Glomerular endothelial cell (primary cell): ENCODE measurements at places on chromosomes 13 and 19. TPM values are rescaled to one million over a fixed set of nuclear protein-coding genes. Genes with fewer than 3 reads are reported as not detected.

DNA sequence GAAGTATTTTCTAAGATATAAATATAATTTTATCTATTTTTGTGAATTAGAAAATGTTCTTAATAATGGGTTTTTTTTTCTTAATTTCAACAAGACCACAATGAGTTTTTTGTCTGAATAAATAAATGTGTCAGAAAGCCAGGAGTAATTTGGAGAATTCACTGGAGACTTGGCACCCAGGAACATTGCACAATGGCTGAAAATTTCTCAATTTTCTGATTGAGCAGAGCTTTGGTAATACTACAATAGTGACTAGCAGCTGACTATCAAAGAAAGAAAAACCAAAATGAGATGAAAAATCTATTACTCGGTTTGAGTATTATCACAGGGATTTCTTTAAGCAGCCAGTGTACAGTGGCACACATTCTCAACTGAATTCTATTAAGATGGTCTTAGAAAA, 394.4 kb upstream of the PCDH20 start:
- no peak for DNase-seq

SLC25A41 gene
- total RNA-seq, result 0.70 TPM in 1 of 2 replicates, not detected in the other

DNA sequence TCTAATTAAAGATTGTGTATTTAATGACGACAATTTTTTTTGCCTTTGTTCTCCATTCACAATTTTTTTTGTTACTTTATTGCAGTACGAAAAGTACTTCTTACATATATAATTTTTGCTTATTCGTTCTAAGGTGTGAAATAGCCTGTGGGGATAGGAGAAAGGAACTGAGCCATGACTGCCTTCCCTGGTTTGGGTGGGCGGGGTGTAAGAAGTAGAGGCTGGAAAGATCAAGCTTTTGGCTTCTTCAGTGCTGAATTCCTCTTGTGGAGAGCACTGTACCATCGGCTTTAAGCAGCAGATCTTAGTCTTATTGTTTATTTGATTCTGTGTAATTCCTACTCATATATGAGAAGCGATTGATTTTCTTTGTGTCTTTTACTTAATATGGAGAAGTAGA, 115.8 kb downstream of the NBEA start:
- DNase-seq, result no peak

GRCh38 chr13:80753866-80754265, 412.9 kb upstream of the SPRY2 start:
- DNase-seq, result no peak

DNA sequence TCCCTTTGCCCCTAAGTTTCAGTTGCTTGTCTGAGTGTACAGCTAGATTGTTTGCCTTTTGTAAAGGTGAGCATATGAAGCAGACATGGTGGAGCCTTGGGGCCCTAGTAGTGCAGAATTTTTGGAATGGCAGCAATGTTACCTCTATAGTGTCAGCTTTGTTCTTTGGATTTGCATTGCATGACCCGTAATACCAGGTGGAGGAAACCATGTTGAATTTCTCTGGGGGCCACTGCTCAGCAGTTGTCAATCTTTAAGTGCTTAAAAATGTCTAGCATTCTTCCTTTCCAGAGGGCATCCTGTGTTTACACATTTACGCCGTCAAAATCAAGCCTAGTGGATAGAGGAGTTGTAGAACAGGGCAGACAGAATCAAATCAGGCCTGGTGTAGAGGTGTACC, 303.3 kb downstream of the ATP8A2 start:
- DNase-seq, result no peak

GRCh38 chr13:113448885-113449692, 4.2 kb downstream of the ADPRHL1 start:
- DNase-seq, result no peak

GRCh38 chr13:99505814-99506269, 4.6 kb downstream of the TM9SF2 start:
- DNase-seq, result no peak

KLC3 gene
- not detected in 2 replicates for total RNA-seq

GRCh38 chr13:111228262-111229144, 91.9 kb upstream of the TEX29 start:
- DNase-seq, result no peak

ZNF625 gene
- 8.5 and 12.3 TPM in 2 replicates for total RNA-seq

DNA sequence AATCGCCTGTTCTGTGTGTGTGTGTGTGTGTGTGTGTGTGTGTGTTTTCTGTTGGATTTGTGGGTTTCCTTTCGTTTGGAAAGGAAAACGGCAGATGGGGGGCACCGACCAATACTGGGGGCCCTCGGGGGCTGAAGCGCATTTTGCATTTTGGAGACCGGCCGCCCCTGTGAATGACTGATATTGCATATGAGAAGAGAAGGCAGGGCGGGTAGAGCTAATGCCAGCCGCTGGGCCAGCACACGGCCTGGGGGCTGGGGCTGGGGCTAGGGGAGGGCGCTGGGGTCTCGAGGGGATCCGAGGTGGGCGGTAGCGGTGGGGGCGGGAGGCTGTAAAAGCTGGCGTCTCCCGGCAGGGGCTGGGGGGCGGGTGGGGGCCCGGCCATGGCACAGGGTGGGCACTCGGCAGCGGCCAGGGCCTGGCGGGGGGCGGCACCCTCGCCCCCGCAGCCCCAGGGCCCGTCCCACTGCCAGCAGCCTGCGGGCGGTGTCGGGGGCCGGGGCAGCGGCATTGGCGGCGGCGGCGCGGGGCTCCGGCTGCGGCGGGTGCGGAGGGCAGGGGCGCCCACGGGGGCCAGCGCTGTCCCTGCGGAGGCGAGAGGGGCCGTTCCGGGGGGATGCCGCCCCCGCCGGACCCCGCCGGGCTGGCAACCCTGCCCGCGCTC, 11.2 kb downstream of the ANO8 start:
- no peak for DNase-seq

NLRP4 gene
- total RNA-seq, result not detected in 2 replicates

DNA sequence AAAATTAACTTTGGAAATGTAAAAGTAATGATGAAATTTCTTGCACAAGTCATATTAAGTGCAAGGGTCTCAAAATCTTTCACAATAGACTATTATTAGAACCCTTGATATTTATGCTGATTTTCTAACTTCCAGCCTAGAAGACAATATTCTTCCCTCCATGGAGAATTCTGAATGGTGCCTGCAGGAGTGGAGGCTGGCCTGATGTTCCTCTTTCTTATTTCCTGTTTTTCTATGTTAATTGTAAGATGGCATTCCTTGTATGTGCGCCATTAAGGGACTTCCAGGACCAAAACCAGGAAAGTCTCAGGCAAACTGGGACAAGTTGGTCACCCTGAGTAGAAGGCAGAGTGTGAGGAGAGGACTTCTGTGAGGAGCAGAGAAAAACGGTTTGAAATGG, 294.9 kb downstream of the DLEU7 start:
- DNase-seq, result no peak

DNA sequence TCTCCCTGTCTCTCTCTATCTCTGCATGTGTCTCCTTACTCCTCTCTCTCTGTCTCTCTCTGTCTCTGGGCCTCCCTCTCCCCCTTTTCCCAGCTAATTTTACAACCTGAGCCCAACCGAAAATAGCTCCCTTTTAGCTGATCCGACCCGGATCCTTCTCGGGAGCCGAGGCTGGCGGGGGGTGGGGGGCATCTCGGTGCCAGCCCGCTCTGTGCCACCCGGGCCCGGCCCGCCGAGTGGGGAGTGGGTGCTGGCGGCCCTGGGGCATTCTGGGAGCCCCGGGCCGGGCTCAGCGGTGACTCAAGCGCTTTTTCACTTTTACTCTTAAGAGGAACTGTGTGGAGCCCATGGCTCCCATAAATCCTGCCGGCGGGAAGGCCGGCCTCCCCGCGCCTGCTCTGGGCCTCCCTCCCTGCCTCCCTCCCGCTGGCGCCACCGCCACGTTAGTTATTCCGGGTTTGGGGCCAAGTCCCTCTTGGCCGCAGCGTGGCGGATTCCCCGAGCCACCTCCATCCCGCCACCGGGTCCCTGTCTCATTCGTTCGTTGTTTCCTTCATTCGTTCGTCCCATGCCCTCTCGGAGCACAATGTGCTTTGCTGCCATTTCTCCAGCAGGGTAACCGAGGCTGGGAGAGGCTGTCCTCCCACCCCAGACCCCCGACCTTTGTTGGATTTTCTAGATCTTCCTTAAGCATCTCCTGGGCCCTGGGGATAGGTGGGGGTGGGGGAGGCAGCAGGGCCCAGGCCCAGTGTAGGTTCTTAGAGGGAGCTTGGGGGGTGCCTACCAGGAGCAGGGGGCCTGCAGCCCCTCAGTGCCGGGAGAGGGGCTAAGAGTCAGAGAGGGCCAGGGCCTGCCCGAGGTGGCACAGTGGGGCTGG, 3.2 kb downstream of the NFIC start:
- DNase-seq, result no peak

- no peak for DNase-seq
Observed at GRCh38 chr19:29299416-29300380, 86.7 kb upstream of the UQCRFS1 start.

DNA sequence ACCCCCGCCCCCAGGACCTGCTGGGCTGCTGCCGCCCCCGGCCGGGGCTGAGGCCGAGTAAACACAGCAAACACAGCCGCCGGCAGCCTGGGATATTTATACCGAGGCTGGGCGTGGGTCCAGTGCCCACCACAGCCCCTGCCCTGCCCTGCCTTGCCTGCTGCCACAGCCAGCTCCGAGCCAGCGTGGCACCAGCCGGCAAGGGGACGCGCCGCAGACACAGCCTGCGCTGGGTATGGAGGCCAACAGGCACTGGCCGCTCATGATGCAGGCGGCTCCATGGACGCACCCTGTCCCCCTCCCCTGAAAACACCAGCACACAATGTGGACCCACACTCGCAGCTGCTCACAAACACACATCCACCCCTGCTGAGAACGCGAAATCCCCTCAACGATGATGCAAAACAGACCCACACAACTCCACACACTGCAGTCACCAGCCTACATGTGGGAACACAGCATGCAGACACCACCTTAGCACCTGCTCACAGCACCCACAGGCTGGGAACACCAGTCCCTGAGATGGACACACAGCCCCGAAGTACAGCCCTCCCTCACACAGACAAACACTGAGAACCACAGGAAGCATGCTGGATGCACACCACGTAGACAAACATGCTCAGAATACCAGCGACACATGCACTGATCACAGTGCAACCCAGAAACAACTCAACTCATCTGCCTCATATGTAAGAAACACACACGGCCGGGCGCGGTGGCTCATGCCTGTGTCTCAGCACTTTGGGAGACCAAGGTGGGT, 16.2 kb downstream of the CCDC97 start:
- DNase-seq, result no peak

DNA sequence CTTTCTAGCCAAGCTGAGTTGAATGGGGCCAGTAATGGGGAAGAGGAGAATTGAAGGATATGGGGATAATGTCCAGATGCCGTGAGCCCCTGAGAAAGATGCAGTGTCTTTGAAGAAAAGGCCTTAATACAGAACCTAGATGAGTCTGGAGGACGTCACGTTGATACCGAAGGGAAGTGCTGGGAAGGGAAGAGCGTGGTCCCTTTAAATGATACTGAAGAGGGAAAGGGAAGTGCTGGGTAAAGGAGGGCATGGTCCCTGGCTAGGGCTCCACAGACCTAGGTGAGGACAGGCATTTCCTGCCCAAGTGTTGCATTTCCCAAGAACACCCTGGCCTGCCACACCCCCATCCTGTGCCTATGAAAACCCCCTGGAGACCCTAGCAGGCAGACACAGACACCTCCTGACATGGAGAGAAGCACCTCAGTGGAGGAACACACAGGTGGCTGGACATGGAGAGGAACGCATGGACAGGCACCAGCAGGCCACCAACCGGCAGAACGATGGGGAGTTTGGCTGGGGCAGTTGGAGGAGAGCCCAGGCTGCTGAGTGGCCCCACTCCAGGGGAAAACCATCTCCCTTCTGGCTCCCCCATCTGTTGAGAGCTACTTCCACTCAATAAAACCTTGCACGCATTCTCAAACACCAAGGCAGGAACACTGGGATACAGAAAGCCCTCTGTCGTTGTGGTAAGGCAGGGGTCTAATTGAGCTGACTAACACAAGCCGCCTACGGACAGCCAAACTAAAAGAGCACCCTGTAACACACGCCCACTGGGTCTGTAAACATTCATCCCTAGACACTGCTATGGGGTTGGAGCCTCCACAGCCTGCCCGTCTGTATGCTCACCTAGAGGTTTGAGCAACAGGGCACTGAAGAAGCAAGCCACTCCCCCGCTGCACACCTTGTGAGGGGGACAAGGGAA, 34.9 kb upstream of the POMP start:
- DNase-seq, result no peak

GRCh38 chr19:39053276-39054090, 21.1 kb upstream of the FBXO27 start:
- no peak for DNase-seq

GRCh38 chr13:33280923-33281322, 4.6 kb downstream of the STARD13 start:
- no peak for DNase-seq

RYR1 gene
- total RNA-seq, result 0.05 and 0.06 TPM in 2 replicates

GRCh38 chr13:80841414-80841813, 500.5 kb upstream of the SPRY2 start:
- DNase-seq, result no peak

OR4F17 gene
- not detected in 2 replicates for total RNA-seq

DNA sequence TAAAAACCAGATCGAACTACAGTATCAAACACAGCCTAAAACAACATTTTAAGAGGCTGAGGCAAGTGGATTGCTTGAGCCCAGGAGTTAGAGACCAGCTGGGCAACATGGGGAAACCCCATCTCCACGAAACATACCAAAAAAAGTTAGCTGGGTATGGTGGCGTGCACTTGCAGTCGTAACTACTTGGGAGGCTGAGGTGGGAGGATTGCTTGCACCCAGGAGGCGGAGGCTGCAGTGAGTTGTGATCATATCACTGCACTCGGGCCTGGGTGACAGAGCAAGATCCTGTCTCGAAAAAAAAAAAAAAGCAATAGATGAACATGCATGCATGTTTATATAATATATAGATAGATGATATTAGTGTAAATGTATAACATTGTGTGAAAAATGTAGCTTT, 5.2 kb upstream of the MRPS31 start:
- DNase-seq, result no peak

APOC4 gene
- total RNA-seq, result not detected in 2 replicates

GRCh38 chr19:34507414-34508067, 26.0 kb downstream of the WTIP start:
- no peak for DNase-seq

GRCh38 chr19:405121-405965, 3.6 kb downstream of the C2CD4C start:
- DNase-seq, result no peak

DNA sequence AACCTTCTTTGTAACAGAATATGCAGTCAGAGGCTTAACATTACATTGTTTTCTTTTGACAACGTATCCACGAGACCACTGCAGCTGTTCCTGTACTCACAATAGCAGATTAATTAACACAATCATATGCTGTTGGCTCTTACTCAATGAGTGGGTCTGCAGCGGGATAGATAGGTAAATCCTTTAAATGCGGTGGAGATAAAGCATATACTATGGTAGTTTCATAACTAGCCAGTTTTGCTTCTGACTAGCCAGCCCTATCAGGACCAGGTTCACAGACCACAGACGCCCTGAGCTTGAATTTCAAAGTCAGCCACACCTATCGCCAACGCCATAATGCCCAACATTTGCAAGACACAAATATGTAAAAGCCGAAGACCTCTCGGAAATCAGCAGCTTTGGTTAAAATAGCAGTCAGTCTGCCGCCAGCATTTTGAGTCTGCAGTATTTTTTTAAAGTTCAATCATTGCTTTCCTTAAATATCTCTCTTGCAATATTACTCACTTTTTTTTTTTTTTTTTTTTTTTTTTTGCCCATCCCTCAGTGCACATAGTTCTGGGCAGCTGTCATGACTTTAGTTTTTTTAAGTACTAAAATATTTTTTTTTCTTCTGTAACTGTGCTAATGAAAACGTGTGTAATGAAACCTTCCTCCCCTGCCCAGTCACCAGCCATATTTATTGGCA, 120.5 kb downstream of the ZNF536 start:
- no peak for DNase-seq

TFPT gene
- total RNA-seq, result 58.5 and 63.2 TPM in 2 replicates

- no peak for DNase-seq
Observed at GRCh38 chr13:98285317-98285716, 108.2 kb upstream of the RNF113B start.
